GM12878 (cell line): ENCODE measurements at places on chromosomes 5 and 9. TPM values are rescaled to one million over a fixed set of nuclear protein-coding genes. Genes with fewer than 3 reads are reported as not detected.
A peak's percentile ranks its signal among the peaks of the same experiment; 100 is the strongest.

Gene NSG2
- total RNA-seq: not detected in 2 replicates

Gene TYRP1
- not detected in 2 replicates for total RNA-seq

Gene SLC6A19
- 0.03 TPM in 1 of 2 replicates, not detected in the other for total RNA-seq

Gene GRHPR
- 120 and 127 TPM in 2 replicates for total RNA-seq

Gene SLC36A3
- total RNA-seq: not detected in 2 replicates

GRCh38 chr5:42596817-42597216, 159.8 kb upstream of the CCDC152 start:
- H3K4me3 ChIP-seq: no peak overlapping the region
- no peaks in the 10 kb centered on the region for H3K27me3 ChIP-seq
- no peak overlapping the region for H3K27ac ChIP-seq
- no peaks in the 10 kb centered on the region for H3K4me1 ChIP-seq
- no peak for DNase-seq

GRCh38 chr5:97998941-97999340, 774.5 kb upstream of the RGMB start:
- H3K4me3 ChIP-seq: no peak overlapping the region
- no peaks in the 10 kb centered on the region for H3K4me1 ChIP-seq
- no peak overlapping the region for H3K27ac ChIP-seq
- DNase-seq: no peak
- no peaks in the 10 kb centered on the region for H3K27me3 ChIP-seq

DNA sequence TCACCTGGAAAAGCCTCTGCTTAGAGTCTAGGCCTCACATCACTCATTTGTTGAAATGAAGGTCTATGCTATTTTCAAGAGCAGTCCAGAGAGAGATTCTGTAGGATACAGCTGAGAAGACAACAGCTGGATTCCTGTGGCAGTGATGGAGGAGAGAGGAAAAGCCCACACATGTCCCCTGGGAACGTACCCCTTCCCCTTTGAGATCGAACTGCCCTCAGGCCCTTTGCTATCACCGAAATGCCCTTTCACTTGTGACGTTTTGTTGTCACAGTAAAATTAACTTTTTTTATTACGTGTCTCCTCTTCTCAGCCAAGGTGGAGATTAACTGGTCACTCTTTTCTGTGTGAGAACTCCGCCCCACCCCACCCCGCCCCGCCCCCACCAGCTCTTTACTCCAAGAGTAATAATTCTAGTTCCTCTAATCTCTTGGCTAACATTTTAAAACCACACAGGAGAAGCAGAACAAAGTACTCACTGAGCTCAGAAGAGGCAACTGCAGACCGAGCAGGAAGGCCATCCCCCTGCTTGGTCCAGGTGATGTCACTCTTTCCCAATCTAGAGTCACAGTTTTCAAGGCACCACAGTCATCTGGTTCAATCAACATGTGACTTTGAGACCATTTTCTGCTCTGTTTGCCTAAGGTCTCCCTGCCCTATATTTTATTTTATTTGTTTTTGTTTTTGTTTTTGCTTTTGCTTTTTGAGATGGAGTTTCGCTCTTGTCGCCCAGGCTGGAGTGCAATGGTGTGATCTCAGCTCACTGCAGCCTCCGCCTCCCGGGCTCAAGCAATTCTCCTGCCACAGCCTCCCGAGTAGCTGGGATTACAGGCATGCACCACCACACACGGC, 105.6 kb downstream of the SUSD1 start:
- no peaks in the 10 kb centered on the region for H3K36me3 ChIP-seq
- H3K4me1 ChIP-seq: peaks cover 35% of the 10 kb centered on the region
- H3K4me3 ChIP-seq: no peak overlapping the region
- H3K27ac ChIP-seq: peak overlapping the region; percentile 58; the same call in 1 of the 2 replicates
- no peaks in the 10 kb centered on the region for H3K27me3 ChIP-seq

GRCh38 chr5:150067405-150067960, 18.9 kb downstream of the CSF1R start:
- no peak for DNase-seq
- H3K36me3 ChIP-seq: no peaks in the 10 kb centered on the region
- H3K4me1 ChIP-seq: no peaks in the 10 kb centered on the region
- H3K27me3 ChIP-seq: no peaks in the 10 kb centered on the region; the same call in 1 of the 2 replicates

GRCh38 chr5:25006734-25007133, 362.0 kb upstream of the CDH10 start:
- no peak overlapping the region for H3K4me3 ChIP-seq
- H3K27ac ChIP-seq: no peak overlapping the region
- H3K36me3 ChIP-seq: no peaks in the 10 kb centered on the region

- no peaks in the 10 kb centered on the region; the same call in 1 of the 2 replicates for H3K27me3 ChIP-seq
- no peak overlapping the region for H3K4me3 ChIP-seq
- no peaks in the 10 kb centered on the region for H3K4me1 ChIP-seq
- H3K27ac ChIP-seq: no peak overlapping the region
- H3K36me3 ChIP-seq: no peaks in the 10 kb centered on the region
These were observed 142.1 kb upstream of the CCDC152 start for GRCh38 chr5:42614509-42614908.

GRCh38 chr5:79030663-79031484, 38.6 kb downstream of the DMGDH start:
- no peak overlapping the region for H3K27ac ChIP-seq
- no peaks in the 10 kb centered on the region for H3K36me3 ChIP-seq
- no peak overlapping the region for H3K4me3 ChIP-seq
- H3K4me1 ChIP-seq: no peaks in the 10 kb centered on the region
- H3K27me3 ChIP-seq: no peaks in the 10 kb centered on the region
- DNase-seq: no peak

- DNase-seq: no peak
- no peak overlapping the region for H3K27ac ChIP-seq
- H3K4me1 ChIP-seq: no peaks in the 10 kb centered on the region
- H3K27me3 ChIP-seq: no peaks in the 10 kb centered on the region
- H3K4me3 ChIP-seq: no peak overlapping the region
These were observed 365.7 kb downstream of the SPATA31D1 start for GRCh38 chr9:82354279-82354659.

DNA sequence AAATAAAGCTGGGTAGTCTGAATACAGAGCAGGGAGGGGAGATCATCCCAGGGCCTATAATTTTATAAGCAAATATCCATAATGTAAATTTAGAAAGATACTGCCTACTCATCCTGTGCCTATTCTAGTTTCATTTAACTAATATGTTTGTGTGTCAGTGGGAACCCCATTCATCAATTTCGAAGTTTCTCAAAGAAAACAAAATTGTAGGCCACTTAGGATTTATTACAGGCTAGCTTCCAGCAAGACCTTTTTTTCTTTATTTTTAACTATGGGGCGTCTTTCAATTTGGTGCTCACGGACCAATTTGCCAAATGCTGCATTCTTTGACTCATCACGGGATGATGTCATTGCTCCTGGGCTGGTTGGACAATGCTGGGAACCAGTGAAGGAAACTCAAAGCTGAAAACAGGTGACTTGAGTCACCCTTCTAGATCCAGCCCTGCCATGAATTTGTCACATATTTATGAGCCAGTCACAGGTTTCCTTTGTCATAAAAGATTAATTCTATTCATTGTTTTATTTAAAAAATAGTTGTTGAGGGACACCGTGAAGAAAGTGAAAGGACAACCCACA, 13.4 kb downstream of the PCSK5 start:
- no peak overlapping the region for H3K27ac ChIP-seq
- H3K4me3 ChIP-seq: no peak overlapping the region
- no peak for DNase-seq

DNA sequence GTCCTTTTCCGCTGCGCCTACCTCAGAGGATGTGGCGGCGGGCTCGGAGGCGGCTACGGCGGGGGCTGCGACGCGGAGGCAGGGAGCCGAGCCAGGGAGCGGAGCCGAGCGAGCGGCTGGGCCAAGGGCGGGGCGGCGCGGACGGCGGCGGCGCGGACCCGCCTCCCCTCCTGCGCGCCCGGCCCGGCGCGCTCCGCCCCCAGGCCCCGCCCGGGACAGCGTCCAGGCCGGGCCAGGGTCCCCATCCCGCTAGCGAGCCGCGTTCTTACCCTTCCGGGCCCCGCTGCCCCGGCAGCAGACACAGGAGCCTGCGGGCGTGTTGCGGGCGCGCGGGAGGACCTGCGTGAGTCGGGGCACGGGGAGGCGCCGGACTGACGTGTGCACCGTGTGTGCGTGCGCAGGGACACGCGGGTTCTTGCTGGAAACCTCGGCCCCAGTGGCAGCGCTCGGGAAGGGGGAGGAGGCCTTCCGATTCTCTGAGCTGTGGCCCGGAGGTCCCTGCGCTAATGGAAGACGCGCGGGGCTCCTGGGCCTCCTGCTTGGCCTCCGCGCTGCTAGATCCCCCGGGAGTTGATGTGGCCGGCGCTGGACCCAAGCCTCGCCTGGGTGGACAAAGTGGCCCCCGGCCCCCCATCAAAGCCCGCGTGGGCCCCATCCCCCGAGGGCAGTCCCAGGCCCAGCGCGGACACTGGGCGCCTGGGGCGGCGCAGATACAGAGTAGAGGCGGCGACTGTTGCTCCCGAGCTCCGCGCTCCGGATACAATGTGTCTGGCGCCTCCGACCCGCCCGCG, at the start of gene VDAC1:
VDAC1 (minus strand) TSS at position 350 of the 791 bp plus-strand sequence. CDS start 11,963 bp downstream, outside the sequence.
- peak within 1 kb of the TSS; percentile 88 for H3K4me3 ChIP-seq
- H3K36me3 ChIP-seq: peaks cover 9% of the 10 kb centered on the region; the same call in 1 of the 2 replicates
- DNase-seq: no peak
- H3K27me3 ChIP-seq: no peaks in the 10 kb centered on the region

DNA sequence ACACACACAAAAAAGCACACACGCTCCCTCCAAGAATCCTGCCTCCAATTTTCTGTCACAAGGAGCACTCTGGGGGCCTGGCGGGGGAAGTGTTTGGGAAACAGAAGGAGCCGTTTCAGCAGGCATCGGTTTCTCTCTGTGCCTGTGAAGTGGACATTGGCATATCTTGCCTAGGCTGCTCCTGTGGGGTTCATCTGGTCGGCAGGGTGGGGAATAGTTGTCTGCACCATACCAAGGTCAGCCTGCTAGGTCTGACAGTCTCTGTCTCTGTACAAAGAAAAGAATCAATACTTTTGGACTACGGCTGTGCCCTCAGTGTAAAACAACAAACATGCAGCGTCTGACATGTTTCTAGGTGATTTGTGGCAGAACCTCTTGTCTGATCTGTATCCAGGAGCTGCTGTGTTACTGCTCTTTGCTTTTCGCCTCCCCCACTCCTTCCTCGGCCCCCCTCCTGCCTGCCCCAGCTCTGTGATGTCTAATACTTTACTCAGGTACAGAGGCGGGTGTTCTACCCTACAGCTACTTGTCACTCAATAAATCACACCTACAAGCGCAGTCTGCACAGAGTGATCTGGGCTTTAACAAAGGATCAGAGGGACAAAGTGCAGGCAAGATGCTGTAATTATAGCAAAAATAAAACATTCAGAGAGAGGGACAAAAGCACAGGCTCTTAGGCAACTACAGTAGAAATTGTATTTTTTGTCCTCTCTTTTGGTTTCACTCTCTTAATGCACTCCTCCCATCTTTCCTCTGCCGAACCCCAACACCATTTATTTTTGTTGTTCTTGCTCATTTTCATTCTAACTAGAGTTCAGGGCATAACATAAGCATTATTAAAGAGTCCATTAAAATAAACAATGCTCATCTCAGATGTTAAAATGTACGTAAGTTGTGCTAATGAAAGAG, 216.7 kb downstream of the BNC2 start:
- H3K4me3 ChIP-seq: no peak overlapping the region
- H3K27ac ChIP-seq: no peak overlapping the region
- no peaks in the 10 kb centered on the region for H3K4me1 ChIP-seq
- no peaks in the 10 kb centered on the region for H3K36me3 ChIP-seq
- no peaks in the 10 kb centered on the region for H3K27me3 ChIP-seq
- no peak for DNase-seq
